ENCODE measurements at places on chromosomes 2 and 18. TPM values are rescaled to one million over a fixed set of nuclear protein-coding genes. Genes with fewer than 3 reads are reported as not detected.
A peak's percentile ranks its signal among the peaks of the same experiment; 100 is the strongest.

- no peak for DNase-seq
Observed at GRCh38 chr2:191351298-191351697, 106.1 kb downstream of the MYO1B start.

BMP10 gene
- total RNA-seq = 6,380 TPM

DNA sequence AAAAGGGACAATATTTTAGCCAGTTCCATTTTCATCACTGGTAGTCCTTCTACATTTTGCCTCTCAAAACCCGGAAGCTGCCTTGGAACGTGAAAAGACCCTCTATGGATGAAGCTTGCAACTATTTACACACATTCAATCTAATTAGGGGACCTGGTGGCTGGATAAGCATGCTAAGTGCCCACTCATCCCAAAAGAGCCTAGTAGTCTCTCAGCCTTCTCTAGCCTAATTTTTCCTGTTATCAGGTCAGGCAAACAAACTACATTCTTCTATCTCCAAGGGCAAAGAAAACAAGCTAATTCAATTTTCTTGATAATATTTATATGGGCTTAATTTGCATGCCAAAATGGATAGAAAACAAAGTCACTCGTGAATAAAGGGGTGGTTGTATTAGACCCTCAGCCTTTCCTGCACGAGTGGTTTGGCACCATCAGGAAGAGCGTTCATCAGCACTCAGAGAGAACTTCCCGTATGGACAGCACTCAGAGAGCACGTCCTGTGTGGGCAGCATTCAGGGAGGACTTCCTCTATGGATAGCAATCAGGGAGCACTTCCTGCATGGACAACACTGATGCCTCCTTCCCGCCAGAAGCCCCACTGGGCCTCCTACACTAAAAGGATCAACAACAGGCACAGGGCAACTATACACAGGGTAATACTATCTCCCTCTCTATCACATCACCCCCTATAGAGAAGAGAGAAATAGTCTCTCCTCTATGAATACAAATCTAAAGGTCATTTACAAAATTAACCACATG is 122.2 kb downstream of the RBMS1 start:
- DNase-seq = peak; percentile 35

DNA sequence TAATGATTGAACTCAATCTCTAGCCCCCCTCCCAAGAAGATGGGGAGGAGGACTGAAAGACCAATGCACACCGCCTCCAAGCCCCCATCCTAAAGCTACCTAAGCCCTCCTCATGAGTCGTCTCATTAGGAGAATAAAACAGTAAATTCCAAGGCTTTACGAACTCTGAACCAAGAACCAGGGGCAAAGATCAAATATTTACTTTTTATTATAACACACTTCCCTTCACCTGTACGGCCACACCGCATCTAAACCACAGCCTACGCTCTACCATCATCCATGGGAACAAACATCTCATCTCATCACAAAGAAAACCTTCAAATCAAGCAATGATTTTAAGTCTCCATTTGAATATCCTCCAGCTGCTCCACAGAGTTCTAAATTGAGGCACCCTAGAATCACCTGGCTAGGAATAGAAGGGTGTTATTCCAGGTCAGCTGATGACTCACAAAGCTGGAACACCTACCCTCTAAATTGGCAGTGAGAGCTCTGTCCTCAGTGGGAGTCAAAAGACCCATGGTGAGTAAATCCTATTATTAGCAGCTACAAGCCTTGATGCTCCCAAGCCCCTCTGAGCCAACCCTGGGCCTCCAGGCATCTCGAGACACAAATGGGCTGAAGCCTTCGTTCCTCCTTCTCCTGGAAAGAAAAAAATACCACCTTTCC is 45.6 kb upstream of the BZW1 start:
- no peak for DNase-seq

DNA sequence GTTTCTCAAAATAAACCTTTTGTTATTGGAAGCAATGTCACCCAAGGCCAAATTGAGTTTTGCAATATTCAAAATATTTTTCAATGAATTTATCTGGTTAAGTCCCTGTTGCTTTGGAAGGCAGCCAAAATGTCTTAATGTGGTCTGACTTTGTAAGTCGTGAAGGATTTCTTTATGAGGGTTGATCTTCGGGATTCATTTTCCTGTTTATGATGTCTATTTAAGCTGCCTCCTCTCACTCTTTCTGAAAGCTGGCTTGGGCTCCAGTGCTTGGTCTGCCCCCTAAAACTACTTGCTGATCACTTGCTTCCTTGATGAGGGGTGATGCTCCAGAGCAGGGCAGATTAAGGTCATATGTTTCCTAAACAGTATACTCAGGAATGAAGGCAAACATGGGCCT is 141.1 kb downstream of the ANTXR1 start:
- DNase-seq = no peak

GRCh38 chr2:2568411-2568810 is 237.3 kb upstream of the MYT1L start:
- DNase-seq = no peak

GRCh38 chr2:30231996-30232800 is 864 bp downstream of the LBH start:
- DNase-seq = peak; percentile 82

EFR3B gene
- 6.5 TPM for total RNA-seq

DNA sequence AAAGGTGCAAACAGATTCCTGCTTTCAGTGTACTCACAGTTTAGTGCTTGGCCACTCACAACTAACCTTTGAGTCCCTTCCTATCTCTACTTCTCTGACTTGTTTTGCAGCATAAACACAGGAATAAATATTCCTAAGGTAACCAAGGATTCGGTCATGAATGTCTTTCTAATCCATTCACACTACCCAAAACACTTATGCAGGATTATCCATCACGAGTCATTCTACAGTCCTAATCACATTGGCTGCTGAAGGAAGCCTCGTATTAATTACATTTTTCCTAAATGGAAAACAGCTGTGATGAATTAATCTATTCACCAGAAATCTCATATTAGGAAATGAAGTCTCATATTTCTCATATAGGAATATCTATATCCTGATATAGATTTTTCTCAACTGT is 16.3 kb downstream of the RDH14 start:
- DNase-seq = no peak

DPY30 gene
- total RNA-seq = 34.7 TPM

- no peak for DNase-seq
Observed at GRCh38 chr2:59184276-59185020, 943.3 kb upstream of the FANCL start.

DNA sequence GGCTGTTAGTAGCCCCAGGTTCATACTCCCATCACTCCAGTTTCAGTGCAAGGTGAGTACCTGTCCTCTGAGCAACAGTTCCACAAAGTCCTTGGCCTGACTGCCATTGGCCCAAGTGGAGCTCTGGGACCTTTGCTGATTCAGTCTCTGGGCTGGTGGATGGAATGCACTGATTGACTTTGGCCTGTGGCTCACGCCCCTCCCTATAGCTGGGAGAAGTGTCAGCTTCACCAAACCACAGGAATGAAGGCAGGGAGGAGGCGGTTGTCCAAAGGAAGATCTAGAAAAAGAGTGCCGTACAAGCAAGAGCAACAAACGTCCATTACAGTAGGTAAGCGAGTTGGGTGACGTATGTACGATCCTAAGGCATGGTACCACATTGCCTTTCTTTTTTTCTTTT is 34.0 kb downstream of the QPCT start:
- DNase-seq = no peak

ATP8B1 gene
- total RNA-seq = 11.5 TPM

RNF125 gene
- 1.1 TPM for total RNA-seq

- no peak for DNase-seq
Observed at GRCh38 chr18:75760208-75760607, 332.7 kb upstream of the SMIM21 start.

GRCh38 chr2:3222636-3223035 is 155.0 kb downstream of the EIPR1 start:
- DNase-seq = no peak

GRCh38 chr2:111122631-111123421 is 2.1 kb downstream of the BCL2L11 start:
- peak; percentile 95 for DNase-seq

- no peak for DNase-seq
Observed at GRCh38 chr2:62660582-62661262, 44.8 kb upstream of the EHBP1 start.

- DNase-seq = no peak
Observed at GRCh38 chr18:40168026-40168425, 1787.0 kb upstream of the PIK3C3 start.

DNA sequence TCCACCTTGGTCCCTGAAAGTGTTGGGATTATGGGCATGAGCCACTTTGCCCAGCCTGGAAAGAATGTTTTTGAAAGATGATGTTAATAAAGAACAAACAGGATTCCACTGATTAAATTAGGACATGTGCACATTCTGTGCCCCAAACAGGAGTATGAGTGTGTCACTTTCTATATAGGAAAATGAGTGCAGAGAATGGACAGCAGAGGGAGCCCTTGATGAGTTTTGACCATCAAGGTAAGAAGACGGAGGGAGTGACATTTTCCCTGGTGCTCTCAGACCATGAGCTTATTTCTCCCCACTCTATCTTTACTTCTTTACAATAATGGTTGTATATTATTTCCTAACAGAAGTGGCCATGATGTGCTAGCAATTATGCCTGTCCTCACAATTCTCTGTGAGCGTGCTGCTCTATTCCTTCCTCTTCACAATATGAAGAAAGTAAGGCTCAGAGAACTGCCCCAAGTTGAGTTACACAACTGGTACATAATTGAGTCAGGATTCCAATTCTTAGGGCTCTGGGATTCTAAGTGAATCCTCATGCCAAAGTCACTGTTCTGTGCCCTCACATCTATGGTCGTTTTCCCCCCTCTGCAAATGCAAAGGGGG is 20.6 kb downstream of the RPL37A start:
- DNase-seq = peak; percentile 31

GRCh38 chr18:77042583-77042982 is 90.0 kb downstream of the MBP start:
- DNase-seq = peak; percentile 80

DNA sequence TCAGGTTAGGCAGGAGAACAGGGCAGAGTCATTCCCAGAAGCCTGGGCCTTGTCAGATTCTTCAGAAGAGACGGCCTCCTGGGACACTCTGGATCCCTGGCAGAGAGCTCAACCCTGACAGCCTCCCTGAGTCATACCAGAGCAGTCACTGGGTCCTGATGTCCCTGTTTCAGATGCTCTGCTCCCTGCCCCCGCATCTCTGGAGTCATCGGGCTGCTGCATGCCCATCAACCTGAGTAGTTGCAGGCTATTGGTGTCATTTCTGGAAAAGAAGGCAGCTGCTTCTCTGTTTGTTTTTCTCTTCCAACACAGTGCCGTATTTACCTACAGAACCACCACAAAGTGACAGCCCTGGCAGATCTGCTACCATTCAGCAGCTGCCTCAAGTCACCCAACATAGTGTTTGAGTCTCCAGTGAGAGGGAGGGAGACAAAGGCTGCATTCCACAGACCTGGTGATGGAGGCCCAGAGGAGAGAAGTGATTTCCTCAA is 145.1 kb downstream of the B3GNT2 start:
- peak; percentile 56 for DNase-seq

DNA sequence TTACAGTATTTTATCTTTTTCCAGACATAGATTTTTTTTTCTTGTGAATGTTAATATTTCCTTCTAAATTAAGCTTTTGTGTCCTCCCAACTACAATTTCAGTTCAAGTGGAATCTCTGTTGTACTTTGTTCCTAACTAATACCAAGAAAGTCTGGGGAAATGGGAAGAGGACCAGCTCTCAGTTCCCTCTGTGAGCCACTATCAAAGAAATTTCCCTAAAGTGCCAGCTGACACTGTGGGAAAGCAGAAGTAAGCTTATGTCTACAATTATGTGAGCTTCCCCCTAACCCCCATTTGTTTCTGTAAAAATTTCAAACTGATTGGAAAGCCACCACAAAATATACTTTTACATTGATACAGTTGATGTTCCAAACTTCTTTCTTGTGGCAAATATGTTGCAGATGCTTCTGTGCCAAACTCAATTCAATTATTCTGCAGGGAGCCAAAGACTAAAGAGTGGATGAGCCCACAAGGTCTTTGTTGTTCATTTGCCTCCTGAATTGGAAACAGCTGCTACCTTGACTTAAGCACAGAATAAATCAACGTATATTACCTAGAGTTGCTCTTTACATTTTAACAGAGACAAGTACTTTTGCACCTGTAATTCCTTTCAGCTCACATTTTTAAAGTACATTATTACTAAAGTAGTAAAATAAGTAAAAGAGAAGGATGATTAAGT is 306.6 kb downstream of the PTH2R start:
- no peak for DNase-seq

PDE1A gene
- 14.5 TPM for total RNA-seq

CPS1 gene
- 2.8 TPM for total RNA-seq

- no peak for DNase-seq
Observed at GRCh38 chr2:11787991-11788390, 41.6 kb downstream of the LPIN1 start.

RIT2 gene
- not detected for total RNA-seq

DNA sequence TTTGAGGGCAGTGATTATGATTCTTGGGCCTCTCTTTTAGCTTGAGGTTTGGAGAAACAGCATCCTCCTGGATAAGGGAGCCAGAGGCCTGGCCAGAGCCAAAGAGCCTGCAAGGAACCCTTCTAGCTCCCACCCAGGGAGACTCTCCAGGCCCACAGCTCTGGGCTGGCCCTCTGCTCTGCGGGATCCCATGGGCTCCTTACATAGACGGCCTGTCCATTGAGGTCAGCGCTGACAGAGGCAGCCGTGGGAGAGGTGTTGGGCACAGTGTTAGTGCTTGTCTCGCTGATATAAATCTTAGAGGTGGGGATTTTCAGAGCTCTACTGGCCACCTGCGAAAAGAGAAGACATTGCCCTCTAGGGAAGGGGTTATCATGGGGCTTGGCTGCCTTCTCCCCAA is 67.2 kb downstream of the XDH start:
- DNase-seq = no peak

PRSS56 gene
- total RNA-seq = 0.11 TPM

GRCh38 chr2:199130501-199130900 is 327.2 kb downstream of the SATB2 start:
- no peak for DNase-seq

- DNase-seq = no peak
Observed at GRCh38 chr2:20884829-20885228, 61.9 kb upstream of the LDAH start.

GRCh38 chr2:25903216-25903776 is 25.0 kb upstream of the ASXL2 start:
- no peak for DNase-seq

- DNase-seq = no peak
Observed at GRCh38 chr2:73998451-73998850, 13.7 kb downstream of the TET3 start.

GPR45 gene
- not detected for total RNA-seq

MFSD2B gene
- total RNA-seq = 0.51 TPM

FAP gene
- 0.29 TPM for total RNA-seq

DNA sequence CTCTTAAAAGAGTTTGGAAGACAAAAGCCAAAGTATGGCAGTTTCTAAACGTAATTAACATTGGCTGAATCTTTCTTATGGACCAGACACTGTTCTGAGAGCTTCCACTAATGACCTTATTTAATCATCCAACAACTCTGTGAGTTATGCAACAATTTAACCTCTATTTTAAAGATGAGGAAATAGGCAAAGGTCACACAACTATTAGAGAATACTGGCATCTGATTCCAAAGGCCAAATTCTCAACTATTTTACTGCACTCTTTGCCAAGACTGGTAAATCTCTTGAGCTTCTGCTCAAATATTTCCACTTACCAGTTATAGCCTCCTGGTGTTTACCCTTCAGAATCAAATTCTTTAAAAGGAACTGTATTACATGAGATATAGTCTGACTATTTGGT is 42.1 kb upstream of the ERMN start:
- DNase-seq = no peak

RAB31 gene
- total RNA-seq = 21.5 TPM

Measured in right cardiac atrium (tissue), 5 donors.